ENCODE measurements at places on chromosomes 3 and 15.

DNA sequence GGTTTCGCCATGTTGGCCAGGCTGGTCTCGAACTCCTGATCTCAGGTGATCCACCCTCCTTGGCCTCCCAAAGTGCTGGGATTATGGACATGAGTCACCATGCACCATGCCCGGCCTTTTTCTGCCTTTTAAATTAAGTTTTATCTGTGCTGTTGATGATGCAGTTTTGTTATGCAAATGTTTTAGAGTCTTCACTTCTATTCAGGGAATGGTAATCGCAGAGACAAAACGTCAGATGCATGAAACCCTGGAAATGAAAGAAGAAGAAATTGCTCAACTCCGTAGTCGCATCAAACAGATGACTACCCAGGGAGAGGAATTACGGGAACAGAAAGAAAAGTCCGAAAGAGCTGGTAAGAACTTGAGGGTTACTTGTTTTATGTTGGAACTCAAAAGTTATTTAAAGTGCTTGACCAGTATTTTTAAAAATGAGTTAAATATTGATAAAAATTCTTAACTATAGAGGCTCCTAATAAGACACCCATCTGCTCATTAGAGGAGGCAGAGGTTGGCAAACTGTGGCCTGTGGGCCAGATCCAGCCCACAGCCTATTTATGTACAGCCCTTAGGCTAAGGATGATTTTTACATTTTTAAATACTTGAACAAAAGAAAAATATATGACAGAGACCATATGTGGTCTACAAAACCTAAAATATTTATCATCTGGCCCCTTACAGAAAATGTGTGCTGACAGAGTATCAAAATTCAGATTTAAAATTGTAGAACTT lies 127.8 kb upstream of the LRRFIP2 start:
- DNase-seq: no peak

DNA sequence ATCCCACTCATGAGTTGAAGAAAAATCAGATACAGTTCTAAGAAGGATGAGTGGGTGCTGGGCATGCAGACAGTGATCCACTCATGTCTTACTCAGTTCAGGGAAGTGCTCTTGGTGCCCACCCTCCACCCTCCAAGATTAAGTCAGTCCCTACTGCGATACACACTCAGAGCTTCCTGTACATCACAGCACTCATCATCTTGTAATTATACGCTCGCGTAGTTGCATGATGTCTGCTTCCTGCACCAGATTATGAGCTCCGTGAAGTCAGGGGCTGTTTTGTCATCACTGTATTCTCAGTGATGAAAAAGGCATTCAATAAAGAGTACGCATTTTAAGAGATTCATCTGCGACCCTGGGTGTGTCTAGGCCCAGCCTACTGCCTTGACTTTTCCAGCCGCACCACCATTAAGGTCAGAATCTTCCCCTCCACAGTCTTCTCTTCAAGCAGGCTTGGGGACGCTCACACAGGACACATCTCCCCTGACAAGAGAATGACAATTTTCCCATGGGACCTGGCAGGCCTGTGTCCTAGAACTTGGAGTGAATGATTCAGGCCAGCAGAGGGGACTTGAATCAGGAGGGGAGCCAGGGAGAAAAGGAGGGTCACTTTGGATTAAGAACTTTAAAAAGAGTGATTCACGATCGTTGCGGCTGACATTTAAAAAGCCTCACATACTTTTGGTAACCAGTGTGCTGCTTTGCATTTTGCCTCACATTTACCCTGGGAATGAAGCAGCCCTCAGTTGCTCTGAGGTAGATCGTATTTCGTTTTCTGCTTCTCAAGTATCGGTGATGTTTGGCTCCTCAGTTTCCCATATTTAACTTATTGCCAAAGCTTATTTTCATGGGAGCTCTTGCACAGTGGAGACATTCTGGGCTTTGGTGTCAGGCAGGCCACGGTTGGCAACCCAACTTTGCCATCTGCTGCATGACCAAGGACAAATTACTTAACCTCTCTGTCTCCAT lies 7.9 kb upstream of the PDE8A start:
- DNase-seq: no peak

DNA sequence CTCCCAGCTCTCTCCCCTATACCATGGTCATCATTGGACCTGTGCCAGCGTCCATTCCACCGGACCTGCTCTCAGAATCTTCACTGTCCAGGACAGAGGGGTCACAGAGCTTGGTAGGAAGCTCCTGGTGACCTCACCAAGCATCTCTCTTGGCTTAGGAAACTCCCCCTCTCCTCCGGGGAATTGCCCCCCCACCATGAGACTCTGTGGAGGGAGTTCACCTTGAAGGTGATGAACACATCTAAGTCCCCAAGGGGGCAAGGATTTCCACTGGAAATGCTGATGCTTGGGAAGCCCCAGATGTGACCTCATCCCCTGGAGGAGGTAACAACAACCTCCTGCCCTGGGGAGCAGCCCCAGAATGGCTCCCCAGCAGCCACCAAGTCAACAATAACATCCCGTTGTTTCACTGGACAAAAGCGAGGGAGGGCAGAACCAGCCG lies 3.2 kb downstream of the SEMA7A start:
- no peak for DNase-seq

DNA sequence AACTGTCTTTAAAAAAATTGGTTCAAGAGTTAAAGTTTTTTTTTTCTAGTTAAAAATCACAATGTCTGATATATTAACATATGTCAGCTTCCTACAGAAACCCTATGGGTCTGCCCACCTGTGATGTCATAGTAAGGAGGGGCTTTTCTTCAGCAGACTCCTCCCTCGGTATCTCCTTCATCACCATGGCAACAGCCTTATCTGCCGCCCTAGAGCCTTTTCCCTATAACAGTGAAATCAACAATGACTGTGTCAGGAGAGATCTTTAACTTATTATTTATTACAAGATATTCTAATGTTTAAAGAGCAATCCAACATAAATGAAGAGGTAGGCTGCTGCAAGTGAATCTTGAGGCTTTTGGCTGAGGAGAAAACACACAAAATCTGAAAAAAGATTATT lies 138.7 kb downstream of the PEX5L start:
- DNase-seq: no peak
